ENCODE measurements at places on chromosomes 2 and 18.

DNA sequence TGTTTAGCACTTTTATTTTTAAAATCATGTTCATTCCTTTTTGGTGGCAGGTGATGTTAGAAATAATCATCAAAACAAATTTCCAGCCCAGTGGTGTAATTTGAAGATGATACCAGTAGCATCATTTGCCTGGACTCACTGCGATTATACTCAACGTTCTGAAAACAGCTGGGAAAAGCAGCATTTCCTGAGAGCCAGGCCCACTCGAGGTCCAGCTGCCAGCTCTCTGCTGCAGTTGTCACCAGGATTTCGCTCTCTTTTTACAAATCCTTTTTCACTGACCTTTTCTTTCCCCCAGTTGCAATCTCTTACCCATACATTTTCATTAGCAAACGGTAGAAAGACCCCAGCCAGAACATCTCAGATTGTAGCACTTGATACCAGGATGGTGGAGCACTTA is 110.6 kb upstream of the LYPD1 start:
- DNase-seq, result no peak

DNA sequence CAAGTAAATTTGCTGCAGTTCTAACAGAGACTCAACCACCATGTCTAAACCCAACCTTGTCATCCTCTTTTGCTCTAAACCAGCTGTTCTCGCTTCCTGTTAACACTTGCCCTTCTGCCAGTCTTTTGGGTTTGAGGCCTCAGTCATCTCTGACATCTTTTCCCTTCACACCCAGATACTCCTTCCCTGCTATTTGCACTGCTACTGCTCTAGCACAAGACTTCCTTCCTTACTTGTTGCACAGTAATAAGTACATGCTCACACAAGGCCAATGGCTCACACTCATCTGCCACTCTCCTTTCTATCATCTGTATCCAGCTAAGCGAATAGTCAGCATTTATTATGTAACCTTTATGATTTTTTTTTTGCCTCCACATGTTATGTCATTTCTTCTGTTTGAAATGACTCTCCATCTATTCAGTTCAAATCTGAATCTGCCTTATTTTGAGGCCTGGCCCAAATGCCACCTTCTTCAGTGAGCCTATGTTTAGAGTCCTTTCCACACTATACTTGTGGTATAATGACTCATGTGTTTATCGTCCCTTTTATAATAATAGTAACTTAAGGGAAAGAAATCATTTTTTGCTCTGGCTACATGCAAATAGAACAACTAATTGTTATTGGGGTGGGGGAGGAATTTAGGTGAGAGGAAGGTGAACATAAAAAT is 22.5 kb upstream of the CDKL4 start:
- DNase-seq, result peak; percentile 6

- DNase-seq, result no peak
Measured at GRCh38 chr18:70380915-70381896, 92.4 kb downstream of the SOCS6 start.

- peak; percentile 37 for DNase-seq
Measured at GRCh38 chr2:229489016-229489415, 217.9 kb upstream of the PID1 start.

DNA sequence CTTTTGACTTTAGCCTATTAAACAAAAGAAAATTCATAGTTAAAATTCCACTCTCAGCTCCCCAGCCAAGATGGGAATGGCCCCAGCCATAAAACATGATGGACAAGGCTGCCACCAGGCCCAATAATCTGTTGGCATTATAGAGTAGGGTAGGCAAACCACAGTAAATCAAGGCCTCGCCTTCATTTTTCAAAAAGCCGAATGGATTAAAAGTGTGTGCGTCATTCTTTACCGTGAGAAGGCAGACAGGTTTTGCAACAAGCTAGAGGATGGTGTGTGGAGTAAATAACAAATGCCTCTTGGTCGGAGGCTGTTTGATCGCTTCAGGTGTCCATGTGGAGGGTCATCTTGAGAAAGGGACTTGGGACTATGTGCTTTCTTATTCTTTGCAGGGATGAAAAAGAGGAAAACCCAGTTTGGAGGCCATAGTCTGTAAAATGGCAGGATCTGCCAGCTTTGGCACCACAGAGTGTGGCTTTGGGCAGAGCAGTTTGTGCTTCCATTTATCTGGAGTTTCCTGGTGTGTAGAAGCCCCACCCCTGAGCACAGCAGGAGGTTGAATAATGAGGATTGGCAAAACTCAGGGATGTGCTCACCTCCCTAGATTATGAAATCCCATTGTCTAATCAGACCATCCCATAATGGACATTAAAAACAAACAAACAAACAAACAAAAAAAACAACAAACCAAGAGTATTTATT is 57.1 kb upstream of the ITGB6 start:
- DNase-seq, result no peak

DNA sequence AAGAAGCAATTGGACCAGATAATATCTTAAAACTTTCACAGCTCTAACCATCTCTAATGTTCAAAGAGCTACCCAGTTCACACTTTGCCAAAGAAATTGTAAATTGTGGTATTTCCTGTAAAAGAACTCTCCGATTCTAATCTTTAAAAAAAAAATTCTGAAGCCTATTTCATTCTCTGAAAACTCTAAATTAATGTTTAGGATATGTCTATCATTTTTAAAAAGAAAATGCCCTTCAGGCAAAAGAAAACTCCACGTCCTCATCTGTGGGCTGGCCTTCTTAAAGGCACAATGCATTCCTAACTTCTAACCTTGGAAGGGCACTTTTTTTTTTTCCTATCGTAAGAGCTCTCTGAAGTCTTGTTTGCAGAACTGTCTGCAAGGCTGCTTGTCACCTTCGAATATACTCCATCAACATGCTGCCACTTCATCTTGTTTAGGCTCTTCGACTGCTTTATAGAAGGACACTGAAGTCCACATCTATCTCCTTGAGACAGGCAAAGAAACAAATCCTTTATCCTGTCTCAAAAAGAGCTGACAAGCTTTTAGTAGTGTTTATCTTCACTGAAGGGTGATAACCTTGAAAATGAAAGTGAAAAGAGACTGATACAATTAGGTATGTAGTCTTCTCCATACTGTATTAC is 124.3 kb upstream of the SLC39A10 start:
- peak; percentile 44 for DNase-seq

DNA sequence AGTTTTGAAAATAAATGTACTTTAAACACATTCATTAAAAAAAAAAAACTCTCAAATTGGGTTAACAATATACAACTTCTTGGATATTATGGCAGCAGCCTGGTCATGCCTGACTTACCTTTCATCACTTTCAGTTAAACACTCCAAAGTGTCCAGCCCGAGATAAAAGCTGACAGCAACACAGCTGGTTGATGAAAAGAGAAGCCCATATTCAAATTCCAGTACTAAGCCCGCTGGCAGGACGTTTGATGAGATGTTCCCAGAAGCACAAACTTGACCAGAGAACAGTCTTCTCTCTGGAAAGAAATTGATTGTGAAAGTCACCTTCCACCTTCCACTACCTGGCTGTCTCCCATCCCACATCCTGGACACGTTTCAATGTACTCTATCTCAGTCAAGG is 586.3 kb downstream of the TDRD15 start:
- no peak for DNase-seq

DNA sequence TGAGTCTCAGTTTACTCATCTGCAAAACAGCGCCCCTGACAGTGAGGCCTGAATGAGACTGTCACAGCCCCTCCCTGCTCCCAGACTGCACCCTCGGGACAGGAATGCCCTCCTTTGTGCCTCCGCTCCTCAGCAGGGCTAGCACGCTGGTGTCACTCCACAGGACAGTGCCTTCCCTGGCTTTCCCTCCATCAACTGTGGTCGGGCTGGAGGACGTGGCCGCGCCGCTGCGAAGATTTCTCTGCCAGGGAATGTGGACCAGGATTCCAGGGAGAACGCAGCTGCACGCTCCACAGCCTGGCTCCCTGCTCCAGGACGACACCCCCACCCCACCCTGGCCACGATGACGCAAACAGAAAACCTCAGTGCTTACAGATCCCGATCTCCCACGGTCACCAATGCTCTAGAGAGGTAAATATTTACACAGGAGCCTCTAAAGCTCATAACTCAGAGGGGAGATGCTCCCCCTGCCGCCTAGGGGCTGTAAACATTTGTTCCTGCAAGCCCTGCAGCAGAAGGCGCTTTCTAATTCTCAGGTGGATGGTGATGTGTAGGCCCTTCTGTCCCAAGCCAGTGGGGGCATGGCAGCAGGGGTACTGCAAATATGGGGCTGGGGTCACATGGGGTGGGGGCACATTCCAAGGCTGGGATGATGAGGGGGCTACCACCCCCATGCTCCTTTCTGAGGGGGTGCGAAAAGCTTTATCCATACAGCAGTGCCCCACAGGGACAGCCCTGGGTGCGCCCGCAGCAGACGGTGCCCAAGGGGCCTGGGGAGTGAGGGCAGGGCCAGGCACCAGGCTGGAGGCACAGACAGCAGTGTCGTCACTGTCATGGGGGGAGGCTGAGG is 12.4 kb downstream of the HS6ST1 start:
- DNase-seq, result peak; percentile 86

GRCh38 chr2:177543007-177543760 is 150.6 kb downstream of the AGPS start:
- peak; percentile 86 for DNase-seq

DNA sequence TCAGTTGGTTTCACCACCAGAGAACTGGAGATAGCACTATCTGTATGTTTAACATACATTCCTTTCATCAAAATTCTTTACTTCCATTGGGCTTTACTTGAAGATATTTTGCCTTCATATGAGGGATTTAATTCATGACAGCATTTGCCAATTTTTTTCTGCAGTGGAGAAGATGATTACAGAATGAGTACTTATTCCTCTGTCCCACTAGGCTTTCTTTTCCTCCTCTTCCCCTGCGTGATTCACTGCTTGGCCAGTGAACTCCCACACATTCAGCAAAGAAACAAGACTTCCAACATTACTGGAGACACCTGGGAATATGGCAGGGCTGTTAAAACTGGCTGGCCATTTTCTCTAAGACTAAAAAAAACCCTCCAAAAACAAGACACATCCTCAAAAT is 425.8 kb upstream of the KCNH7 start:
- DNase-seq, result peak; percentile 79

DNA sequence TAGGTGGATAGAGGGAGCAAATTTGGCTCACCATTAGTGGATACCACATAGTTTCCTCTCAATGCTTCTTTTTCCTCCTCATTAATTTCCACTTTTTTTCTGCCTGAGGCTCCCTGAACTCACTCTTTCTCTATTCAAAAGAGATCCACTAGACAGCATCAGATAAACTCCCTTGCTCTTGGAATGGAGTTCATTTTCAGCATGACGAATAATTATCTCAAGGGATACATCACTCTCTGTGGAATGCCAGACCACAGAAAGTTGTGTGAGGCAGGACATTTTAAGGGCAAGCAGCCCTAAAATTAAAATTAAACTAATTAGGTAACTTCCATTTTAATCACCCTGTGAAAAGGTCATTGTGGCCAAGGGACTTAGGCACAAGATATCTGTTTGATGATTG is 1920.1 kb upstream of the CELF4 start:
- no peak for DNase-seq

Measured in fibroblast of pulmonary artery (primary cell).